ENCODE measurements at places on chromosomes 6 and 20. TPM values are rescaled to one million over a fixed set of nuclear protein-coding genes. Genes with fewer than 3 reads are reported as not detected.

The NCOA3 gene
- 18.6 TPM for total RNA-seq

The HTR1E gene
- not detected for total RNA-seq

The DEFB116 gene
- total RNA-seq, result not detected

The E2F1 gene
- 3.7 TPM for total RNA-seq

The NHLRC1 gene
- total RNA-seq, result 1.6 TPM

The C20orf202 gene
- total RNA-seq, result 0.24 TPM

The VTA1 gene
- total RNA-seq, result 27.4 TPM

The CTCFL gene
- total RNA-seq, result not detected

The SAMD3 gene
- total RNA-seq, result 0.42 TPM

The CRISP3 gene
- total RNA-seq, result not detected

The FILIP1 gene
- 85.8 TPM for total RNA-seq

The LY6G6F gene
- total RNA-seq, result not detected

The TMEM63B gene
- total RNA-seq, result 48.1 TPM

- DNase-seq, result peak; percentile 94
Observed at GRCh38 chr6:169212897-169213813, 40.5 kb downstream of the THBS2 start.

DNA sequence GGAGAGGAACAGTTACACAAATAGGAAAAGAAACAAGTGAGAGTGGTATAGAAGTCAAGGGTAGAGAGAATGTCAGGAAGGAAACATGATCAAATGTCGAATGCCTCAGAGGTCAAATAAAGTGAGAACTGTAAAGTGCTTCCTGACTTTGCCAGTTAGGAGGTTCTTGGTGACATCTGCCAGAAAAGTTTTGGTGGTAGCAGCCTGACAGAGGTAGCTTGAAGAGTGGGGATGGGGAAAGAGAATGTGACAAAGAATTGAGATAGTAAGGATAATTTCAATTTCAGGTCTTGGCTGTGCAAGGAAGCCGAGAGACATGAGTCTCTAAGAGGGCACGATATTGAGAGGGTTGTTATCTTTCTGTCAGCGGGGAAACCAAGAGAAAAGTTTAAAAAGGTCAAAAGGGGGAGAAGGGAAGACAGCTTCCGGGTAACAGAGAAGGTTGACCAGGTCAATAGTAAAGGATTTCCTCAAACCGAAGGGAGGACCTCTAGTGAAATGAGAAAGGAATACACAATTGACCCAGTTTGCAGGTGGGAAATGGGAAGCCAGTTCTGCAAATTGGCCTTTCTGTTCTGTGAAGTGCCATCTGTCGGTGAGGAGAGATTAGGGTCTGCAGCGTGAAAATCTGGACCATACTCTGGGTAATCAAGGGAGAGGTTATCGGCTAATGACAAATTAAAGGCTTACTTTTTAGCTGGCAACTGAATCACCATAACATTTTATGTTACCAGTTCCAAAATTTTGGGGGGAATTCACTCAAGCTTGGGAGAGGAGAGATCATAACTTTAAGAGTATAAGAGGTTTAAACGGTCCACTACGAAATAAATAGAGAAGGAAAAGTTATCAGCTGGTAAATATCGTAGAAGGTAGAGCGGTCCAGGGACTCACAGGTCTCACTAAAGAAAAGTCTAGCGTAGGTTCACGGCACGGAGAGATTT lies 973 bp upstream of the BRD2 start:
- no peak for DNase-seq

DNA sequence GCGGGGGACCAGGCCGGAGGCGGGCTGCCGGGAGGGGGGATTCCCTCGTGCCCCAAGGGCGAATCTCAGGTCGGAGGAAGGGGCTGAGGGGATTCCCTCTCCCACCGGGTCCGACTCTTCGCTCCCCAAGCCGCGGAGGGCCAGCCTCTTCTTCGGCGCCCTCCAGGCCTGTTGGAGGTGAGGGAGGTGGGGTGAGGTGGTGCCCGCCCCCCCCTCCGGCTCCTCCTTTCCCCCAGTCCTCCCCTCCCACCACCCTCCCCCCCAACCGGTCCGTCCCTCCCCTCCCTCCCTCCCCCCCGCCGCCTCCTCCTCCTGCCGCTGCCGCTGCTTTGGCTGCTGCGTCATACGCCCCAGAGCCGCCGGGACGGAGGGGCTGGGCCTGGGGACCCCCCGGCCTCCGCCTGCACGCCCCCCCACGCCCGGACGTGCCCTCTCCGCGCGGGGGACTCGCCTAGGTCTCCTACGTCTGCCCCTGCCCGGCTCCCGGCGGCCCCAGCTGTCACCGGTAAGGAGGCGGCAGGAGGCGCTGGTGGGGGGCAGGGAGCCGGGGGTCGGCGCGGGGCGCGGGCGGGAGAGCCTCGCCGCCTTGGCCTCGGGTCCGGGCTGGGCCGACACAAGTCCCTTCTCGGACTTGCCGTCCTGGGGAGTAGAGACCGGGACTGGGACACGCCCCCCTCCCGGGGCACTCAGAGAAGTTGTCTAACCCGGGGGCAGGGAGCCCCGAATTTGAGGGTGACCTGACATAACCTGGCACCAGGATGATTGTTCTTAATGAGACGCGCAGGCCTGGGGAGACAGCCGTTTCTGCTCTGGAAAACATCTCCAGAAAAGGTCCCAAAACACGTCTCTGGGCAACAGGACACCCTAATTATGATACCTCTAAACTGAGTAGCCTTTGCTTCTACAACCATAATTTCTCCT lies at the start of gene PHF1:
TSS of gene PHF1 (plus strand) at position 304 of the 921 bp plus-strand sequence. CDS start 1,250 bp downstream, outside the sequence.
- peak; percentile 78 for DNase-seq

DNA sequence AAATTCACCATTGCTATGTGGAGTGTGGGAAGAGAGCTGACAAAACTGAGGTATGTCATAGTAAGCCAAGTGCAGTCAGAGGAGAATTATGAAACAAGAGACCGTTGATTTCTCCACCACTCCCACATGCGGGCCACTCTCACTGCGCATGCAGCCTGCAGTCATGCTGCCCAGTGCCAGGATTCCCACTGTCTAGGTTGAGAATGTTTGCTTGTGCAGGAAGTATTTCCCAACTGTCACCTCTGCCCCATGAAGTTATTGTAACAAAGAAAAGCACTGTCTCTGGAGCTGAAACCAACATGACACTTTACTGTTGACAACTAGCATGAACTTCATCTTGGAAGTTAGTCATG lies 18.7 kb upstream of the SFT2D1 start:
- DNase-seq, result no peak

GRCh38 chr6:42450477-42451332 lies 1.0 kb downstream of the TRERF1 start:
- no peak for DNase-seq

DNA sequence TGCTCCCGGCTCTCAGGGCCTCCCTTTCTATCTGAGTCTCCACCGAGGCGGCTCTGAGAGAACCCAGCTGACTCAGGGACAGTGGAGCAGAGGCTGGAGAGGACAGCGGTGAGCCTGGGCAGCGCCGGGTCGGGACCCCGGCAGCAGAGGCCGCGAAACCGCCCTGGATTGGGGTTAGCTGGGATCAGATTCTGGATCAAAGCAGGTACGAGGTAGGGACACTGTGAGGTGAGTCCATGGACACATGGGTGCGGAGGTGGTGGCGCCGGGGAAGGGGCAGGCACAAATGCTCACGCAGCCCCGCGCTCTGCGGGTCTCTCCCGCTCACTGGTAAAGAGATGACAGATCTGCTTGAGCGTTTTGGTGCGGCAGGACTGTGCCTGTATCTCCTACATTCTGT lies 146.4 kb upstream of the GGTLC1 start:
- DNase-seq, result no peak

DNA sequence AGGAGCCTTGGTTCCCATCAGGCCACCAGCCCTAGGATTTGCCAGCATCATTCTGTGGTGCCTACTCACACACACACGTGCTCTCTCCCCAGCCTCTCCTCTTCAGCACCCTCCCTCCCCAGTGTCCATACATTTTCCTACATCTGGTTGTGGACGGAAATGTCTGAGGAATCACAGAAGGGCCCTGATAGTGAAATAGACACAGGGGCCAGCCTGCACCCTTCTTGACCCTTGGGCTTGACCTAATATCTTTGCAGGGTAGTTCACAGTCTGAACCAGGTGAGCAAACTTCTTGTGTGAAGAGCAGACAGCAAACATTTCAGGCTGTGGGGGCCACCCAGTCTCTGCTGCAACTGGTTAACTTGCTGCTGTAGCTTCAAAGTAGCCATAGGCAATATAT lies 108.5 kb upstream of the NXT1 start:
- no peak for DNase-seq

- DNase-seq, result peak; percentile 79
Observed at GRCh38 chr20:3818155-3819151, 1.9 kb upstream of the AP5S1 start.

- no peak for DNase-seq
Observed at GRCh38 chr6:52537001-52537753, 39.7 kb downstream of the TRAM2 start.

GRCh38 chr20:17681726-17682102 lies 328 bp downstream of the RRBP1 start:
- DNase-seq, result no peak

GRCh38 chr6:33297956-33298772 lies 578 bp downstream of the RGL2 start:
- peak; percentile 80 for DNase-seq

GRCh38 chr6:28220257-28221133 lies 4.6 kb upstream of the ZSCAN9 start:
- DNase-seq, result no peak

DNA sequence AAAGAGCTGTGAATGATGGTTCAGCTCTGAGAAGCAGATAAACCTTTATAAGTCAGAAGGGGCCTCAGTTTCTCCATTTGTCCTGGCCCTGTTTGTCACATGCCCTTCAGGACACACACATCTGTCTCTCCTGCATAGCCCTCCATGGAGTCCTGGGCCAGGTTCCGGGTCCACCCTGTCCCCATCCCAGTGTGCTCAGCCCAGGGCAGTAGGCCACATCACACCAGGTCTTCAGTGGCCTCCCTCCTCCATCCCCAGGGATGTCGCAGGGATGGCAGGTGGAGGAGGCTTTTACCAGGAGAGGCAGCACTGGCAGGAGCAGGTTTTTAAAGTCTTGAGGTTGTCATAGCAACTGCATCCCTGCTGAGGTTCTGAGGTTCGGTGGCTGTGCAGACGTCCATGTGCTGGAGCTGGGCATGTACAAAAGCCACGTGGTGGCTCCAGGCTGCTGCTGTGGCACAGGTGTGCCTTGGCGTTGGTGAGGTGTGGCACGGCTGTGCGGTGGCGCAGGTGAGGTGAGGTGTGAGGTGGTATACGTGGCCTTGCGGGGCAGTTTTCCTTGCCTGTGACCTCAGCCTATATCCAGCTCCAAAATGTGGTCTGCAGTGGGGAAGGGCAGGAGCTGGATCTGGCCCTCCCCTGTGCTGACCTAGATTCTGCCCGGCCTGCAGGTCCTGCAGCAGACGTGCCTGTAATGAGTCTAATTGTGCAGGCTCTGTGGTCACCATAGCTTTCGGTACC lies 8.0 kb upstream of the NPBWR2 start:
- no peak for DNase-seq

DNA sequence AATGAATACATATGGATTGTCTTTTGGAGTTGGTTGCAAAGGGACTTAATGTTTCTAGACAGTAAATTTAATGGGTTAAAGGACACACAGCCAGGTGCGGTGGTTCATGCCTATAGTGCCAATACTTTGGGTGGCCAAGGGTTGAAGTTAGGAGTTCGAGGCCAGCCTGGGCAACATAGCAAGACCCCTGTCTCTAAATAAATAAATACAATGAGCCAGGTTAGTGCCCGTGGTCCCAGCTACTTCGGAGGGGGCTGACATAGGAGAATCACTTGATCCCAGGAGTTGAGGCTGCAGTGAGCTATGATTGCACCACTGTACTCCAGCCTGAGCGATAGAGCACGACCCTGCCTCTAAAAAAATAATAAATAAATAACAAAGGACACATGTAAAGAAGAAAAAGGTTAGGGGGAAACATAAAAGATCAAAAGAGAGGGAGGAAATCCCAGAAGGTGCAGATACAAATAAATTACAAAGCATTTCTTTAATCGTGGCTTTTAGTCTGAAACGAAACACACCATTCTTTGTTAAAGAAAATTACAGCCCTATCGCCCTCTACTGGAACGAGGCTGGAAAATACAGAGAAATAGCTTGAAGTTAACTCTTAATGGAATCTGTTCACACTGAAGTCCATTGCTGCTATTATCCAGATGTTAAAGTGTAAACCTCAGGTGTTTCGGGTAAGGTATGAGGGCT lies 42.6 kb upstream of the SCML4 start:
- DNase-seq, result no peak

DNA sequence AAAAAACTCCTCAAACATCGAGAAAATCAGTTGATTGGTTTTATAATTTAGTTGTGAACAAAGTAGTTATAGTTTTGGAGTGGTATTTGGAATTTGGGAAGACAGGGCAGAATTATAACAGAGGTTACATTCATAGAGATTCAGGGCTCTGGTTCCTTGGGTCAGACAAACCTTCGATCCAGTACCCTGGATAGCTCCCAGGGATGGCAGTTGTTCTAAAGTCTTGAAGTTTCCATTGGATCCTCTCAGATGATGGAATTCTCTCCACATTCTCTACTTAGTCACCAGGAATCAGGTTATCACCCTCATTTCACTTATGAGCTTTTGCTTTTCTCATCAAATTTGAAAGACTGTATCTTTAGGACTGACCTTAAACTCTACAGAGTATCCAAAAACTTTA lies 285.1 kb downstream of the CENPW start:
- DNase-seq, result no peak

DNA sequence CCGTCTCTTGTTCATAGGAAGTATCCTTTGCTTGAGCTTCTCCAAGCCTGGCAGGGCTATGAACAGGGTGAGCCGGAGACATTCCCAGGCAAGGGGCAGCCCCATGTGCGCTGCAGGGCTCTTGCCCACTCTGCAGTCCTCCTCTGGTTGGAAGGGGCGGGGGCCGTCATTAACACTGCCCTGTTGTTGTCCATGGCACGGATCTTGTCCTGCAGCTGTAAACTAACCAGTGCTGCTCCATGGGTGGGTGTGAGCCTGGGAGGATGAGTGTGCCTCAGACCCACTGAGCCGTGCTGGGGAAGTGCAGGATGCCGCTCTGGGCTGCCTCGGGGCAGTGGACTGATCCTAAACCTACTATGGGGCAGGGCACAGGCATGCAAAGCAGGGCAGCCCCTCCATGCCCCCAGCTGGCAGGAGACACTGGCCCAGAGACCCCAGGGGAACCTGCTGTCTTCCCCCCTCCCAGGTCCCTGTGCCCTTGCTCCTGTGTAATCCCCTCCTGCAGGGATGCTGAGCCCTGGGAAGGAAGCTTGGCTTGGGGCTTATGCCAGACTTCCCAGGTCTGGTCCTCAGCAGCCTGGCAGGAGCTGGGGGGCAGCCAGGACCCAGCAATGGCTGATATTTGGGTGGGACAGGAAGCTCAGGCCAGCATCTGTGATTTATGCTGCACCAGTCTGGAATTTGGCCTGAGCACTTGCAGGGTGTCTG lies 8.5 kb downstream of the EBF4 start:
- no peak for DNase-seq

- DNase-seq, result no peak
Observed at GRCh38 chr6:167717455-167717854, 109.3 kb upstream of the AFDN start.

DNA sequence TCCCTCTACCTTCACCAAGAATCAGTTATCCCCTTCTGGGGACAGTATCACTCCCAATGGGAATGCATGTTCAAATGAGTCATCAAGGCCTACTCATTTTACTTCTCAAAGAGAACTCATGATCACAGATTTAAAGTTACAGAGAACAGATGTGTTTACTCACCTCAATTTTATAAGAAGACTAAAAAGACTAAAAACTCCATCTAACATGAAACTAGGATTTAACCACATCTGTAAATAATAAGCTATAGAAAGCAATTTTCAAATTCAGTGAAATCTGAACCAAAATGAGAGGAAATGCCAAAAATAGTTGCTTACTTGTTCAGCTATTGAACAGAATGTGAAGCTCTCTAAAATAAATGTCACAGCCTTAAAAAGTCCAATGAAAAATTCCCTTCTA lies 300.1 kb upstream of the KCNQ5 start:
- no peak for DNase-seq
